ENCODE measurements at places on chromosomes 4 and X.
A peak's percentile ranks its signal among the peaks of the same experiment; 100 is the strongest.

DNA sequence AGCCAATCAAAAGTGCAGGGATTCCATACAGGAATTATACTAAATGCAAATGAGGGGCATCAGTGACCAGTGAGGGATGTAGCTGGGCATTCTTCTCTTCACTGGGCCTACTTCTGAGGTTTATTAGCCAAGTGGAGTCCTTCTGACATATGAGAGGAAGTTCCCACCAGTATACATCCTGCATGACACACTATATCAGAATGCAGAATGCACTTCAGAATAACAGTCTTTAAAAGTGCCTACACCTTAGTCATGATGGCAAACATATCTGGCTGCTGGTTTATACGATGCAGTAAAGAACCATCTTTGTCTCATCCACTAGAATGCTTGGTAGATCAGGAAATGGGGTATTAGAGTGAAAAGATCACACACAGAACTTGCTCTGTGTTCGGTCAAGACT, 180.3 kb upstream of the PPARGC1A start:
- no peak for DNase-seq

- DNase-seq, result no peak
Observed at GRCh38 chr4:2898001-2898400, 54.4 kb downstream of the ADD1 start.

DNA sequence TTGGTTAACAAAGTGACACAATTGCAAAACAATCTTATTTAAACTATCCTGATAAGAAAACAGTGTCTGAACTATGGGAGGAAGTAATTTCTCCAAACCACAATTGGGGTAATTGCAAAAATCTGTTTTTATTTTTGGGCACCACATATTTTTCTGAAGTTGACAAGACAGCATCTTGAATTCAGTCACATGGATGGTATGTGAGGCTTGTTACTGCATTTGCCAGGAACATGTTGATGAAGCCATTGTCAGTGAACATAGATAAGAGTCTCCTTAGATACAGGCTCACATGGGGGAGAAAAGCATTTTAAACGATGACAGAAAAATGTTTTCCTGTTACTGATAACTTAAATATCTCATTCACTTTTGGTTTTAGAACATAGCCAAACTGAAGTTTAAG, 5.5 kb upstream of the USP53 start:
- no peak for DNase-seq

- peak; percentile 65 for DNase-seq
Observed at GRCh38 chr4:56821381-56822243, at the start of gene SPINK2. Gene SPINK2, minus strand, starts transcription at chr4:56821701. Its CDS starts 39 bp downstream, at chr4:56821662.

GRCh38 chrX:20499763-20500162, 233.1 kb upstream of the RPS6KA3 start:
- no peak for DNase-seq

- DNase-seq, result no peak
Observed at GRCh38 chr4:84089652-84090437, 409.2 kb downstream of the NKX6-1 start.

GRCh38 chr4:40194602-40195161, 2.1 kb upstream of the RHOH start:
- no peak for DNase-seq

DNA sequence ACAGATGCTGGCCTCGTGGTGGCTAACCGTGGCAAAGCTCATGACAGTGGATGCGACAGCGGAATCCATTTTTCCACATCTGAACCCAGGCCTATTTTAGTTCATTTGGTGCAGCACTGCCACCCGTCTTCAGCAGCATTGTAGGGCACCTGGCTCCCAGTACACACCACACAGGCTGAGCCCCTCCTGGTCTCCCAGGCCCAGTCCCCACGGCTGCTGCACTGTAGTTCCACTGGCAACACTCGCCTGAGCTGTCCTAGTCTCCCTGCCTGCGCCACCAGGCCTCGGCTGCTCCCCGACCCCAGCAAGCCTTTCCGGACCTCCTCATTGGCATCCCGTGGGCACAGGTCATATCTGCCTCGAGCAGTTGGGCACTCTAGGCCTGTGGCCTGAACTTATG, 76.2 kb downstream of the MTMR1 start:
- no peak for DNase-seq

GRCh38 chr4:125434136-125434535, 119.4 kb downstream of the FAT4 start:
- DNase-seq, result no peak

DNA sequence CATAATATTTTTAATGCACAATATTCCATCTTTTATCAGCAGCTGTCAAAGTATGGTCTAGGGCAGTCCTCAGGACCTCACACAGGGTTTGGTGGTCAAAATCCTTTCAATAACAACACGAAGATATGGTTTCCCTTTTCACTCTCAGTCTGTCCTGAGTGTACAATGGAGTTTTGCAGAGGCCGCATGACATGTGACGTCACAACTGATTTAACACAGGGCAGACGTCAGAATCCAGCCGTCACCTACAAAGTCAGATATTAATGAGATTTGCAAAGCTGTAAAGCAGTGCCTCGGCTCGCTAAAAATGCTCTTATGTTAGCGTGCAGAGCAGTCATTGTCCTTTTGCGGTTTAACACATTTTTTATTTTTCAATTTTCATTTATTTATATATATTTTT, 12.5 kb downstream of the ABLIM2 start:
- no peak for DNase-seq

DNA sequence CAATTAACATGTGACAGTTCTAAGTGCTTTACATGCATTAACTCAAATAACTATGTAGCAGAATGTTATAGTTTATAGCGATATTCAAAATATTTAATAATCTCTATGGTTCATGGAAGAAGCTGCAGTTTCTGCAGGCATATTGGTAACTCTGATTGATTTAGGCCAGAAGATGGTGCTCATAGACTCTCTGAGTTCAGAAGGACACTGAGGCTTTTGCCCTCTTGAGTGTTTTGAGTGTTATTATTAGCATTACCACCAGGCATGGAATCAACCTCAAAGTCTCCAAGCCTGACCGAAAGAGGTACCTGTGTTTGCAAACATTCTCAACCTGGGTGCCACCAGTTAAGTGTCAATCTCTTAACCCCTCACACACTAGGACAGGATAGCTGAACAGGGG, 792.3 kb upstream of the PCDH7 start:
- no peak for DNase-seq

DNA sequence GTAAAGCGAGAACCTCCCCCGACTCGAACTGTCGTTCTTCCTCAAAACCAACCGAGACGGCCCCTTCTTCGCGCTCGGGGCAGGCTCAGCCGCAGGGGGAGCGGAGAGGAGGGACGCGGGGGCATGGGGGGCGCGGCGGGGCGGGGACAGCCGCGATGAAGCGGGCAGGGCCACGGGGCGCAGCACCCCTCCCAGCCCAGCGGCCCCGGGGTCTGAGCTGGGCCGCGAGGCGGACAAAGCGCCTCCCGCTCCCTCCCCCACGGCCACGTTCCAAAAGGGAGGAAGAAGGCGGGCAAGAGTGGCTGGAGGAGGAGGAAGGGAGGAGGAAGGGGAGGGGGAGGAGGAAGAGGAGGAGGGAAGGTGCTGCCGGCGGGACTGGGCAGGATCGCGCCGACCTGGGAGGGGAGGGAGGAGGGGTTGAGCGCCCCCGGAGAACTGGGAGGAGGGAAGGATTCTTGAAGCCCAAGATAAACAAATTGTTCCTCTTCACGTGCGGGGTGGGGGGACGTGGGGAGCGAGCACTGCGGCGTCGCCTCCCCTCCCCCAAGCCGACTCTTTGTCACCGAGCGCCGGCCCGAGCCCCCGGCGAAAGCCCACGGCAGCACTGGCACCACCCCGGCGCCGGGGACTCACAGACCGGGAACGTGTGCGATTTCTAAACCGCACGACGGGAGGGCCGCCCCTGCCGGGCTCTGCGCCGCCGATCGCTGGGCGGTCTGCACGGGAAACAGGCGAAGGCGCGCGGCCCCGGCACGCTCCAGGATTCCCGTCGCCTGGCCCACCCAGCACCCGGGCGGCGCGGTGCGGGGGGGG, 2.9 kb downstream of the MAML3 start:
- DNase-seq, result peak; percentile 20

- no peak for DNase-seq
Observed at GRCh38 chr4:182625193-182625592, 292.0 kb downstream of the DCTD start.

GRCh38 chrX:72568406-72569092, 4.1 kb downstream of the HDAC8 start:
- no peak for DNase-seq

- DNase-seq, result no peak
Observed at GRCh38 chr4:81369886-81370285, 101.8 kb downstream of the RASGEF1B start.

- no peak for DNase-seq
Observed at GRCh38 chrX:32041181-32041580, 969.3 kb upstream of the FTHL17 start.

DNA sequence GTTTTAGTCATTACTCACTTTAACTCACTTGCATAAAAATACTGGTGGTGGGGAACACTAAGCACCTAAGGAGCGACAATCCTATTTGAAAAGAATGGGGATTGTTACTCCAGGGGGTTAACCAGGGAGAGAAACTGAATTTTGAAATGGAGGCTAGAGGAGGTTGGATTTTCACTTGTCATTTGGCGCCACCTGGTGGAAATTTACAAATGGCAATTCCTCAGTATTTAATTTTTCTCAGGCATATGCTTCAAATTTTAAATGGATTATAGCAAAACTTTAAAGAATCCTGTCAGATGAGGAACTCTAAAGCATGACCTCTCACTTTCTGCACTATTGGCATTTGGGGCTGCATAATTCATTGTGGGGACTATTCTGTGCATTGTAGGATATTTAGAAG, 2.7 kb upstream of the GEMIN8 start:
- DNase-seq, result peak; percentile 17

- DNase-seq, result no peak
Observed at GRCh38 chrX:94492541-94492940, 818.5 kb downstream of the FAM133A start.

DNA sequence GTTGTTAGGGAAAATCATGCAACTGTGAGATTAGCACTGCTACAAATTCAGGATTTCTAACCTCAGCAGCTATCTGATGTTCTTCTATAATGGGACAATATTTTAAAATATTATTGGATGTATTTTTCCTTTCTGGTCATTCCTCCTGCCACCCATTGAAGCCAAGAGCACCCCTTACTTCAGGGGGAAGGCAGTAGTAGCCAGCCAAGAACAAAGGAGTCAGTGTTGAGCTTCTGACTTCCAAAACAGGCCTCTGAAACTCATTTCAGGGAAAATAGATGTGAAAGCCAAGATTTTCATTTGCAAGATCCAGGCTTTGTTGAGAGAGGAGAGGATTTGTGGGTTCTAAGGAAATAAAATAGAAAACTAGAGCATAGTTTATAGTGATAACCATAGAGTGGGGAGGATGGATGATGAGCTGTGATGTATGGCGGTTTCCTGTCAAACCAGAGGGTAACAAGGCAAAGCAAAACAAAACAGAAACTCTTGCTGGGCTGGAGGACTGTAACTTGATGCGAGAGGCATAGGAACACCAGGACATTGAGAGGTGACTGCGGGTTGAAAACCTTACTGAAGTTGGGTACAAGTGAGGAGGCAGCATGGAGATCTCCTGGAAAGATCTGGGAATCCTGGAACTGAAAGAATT, 173.7 kb upstream of the LEF1 start:
- DNase-seq, result no peak

- DNase-seq, result no peak
Observed at GRCh38 chrX:48460606-48461005, 9.5 kb downstream of the SLC38A5 start.

DNA sequence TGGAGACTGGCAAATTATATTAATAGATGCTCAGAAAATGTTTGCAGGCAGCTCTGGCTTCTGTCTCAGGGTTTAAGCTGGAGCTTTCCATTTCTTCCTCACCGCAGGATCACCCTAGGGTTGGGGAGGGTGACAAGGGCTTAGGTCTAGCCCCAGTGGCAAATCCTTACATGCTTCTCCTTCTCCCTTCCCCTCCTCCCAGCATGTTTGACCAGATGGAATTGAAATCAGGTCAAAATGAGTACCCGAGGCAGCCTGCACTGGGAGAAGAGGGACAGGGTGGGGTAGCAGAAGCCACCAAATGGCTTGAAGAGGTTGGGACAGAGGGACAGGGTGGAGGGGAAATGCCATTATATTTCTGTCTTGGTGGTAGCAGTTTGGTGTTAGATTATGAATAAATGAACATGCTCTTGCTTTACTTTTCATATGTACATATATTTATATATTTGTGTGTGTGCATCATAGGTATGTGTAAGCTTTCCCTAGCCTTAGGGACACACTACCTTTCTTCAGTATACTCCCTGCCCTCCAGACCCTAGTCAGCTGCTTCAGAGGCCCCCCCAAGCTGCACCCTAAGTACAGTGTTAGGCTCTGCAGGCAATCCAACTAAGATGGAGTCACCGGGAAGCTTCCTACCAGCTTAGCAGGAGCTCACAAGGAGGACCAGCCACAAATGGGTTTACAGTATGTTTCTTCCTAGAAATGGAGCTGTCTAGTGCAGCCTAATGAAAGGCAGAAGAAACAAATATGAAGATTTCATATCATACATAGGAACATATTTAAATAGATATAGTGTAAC, 1.8 kb downstream of the TMEM35A start:
- no peak for DNase-seq

GRCh38 chr4:19686456-19686855, 565.2 kb upstream of the SLIT2 start:
- no peak for DNase-seq

DNA sequence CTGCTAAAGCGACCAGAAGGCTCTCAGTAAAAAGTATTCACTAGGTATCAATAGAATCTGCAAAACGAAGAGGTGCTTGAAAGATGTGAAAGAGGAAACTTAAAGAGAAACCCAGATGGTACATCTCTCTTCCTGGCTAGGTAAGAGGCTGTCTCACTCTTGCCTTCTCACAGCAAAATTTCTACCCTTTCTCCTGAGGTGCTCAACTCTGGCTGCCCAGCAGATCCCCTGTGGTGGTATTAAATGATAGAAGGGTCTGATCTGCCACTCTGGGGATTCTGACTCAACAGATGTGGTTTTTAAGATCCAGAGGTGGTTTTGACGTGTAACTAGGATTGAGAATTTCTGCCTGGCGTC, 14.9 kb upstream of the TSPAN5 start:
- DNase-seq, result no peak

DNA sequence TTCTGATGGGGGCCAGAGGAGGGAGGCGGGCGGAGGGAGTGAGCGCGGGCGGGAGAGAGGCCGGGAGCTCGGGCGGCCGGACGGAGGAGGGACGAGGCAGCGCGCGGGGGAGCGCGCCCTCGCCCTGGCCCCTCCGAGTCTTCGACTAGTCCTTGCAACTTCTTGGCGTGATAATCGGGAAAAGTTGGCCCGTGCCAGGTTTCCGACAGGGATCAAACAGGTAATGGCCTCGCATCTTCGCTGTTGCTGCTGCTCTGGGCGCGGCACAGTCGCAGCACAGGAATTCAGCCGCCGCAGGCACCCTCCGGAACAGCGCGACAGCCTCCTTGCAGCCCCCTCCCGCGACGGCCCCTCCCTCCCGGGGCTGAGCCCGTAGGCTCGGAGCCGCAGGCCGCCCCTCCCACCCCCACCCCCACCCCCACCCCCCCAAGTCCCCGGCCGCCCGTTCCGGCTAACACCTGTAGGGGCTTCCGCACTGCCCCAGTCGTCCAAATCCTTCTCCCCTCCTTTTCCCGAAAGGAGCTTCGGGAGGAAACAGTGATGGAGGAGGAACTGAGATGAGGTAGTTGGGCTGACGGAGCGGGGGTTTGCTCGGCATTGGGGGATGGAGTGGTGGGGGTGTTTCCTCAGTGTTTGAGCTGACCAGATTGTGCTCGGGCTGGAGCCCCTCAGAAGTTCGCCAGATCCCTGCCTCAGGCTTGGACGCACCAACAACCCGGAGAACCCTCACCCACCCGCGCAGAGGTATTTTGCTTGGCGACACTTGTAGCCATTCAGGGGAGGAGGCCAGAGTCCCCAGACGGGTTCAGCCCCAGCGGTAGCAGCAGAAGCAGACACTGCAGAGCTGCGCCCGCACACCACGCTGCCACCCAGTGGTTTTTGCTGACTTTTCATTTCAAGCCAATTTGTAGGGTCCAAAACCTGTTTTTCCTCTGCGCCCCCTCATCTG, at the start of gene FGF13:
Gene FGF13 (minus strand): TSS at position 319 of the 949 bp plus-strand sequence. CDS start 714 bp downstream, outside the sequence.
- DNase-seq, result no peak
